Umbilical cord (tissue), 2 donors: ENCODE measurements at places on chromosomes 5 and 9.

DNA sequence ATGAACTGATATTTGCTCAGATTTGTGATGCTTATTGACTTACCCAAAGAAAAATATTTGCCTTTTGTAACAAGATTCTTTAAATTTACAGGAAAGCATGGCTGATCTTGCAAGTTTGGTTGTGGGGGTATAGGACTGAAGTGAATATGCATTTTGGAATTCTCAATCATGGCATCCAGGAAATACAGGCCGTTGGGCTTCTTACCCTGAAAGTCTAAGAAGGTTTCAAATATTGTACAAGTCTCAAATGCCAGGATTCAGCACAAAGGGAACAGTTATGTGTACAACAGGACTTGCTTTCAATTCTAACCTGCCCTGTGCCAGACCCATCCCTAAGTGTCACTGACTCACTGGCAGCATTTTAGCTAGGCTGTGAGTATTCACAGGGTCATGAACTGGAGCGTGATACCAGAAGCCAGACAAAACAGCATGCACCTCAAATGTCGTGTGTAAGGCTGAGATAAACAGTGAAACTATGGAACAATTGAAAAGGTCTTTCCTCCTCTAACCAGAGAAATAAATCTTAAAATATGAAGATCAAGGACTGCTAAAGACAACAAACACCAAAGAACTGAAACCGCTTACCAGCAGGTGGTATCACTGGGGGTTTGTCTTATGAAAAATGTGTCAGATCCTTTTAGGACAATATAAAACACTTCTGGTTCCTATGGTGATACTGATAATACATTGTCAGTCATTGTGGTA, 168.6 kb upstream of the RGMB start:
- DNase-seq = no peak

DNA sequence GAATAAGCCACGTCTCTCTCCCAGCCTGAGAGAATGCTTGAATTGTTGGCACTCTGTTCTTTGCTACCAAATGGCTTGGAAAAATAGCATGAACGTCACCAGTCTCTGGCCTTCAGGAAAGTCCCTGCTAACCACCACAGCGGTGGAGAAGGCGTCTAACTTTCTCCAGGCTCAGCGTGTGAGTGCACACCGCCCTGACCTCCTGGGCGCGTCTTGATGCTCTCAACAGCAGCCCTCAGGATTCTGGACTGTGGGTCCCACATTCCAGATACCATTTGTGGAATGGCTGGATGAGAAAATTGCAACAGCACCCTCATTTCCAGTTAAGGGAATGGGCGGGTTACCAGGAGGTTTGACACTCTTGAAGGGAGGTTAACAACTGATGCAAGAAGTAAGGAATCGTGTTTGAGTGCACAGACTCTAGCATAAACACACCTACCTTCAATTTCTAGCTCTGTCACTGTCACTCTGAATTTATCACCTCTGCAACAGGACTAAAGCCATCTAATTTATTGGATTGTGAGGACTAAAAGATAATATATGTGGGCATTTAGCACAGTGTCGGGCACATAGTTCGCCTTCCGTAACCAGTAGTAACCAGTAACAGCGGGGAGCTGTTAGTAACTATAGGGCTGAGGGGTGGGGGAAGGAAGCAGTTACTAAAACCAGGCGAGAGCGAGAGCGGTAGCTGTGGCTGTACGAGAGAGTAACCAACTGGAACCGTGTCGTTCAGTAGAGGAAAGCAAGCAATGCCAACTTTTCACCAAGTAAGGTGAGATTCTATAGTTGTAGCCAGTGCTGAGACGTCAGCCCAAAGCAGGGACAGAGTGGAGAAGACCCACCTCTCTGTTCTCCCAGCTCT, 807 bp upstream of the PLGRKT start:
- DNase-seq = no peak

DNA sequence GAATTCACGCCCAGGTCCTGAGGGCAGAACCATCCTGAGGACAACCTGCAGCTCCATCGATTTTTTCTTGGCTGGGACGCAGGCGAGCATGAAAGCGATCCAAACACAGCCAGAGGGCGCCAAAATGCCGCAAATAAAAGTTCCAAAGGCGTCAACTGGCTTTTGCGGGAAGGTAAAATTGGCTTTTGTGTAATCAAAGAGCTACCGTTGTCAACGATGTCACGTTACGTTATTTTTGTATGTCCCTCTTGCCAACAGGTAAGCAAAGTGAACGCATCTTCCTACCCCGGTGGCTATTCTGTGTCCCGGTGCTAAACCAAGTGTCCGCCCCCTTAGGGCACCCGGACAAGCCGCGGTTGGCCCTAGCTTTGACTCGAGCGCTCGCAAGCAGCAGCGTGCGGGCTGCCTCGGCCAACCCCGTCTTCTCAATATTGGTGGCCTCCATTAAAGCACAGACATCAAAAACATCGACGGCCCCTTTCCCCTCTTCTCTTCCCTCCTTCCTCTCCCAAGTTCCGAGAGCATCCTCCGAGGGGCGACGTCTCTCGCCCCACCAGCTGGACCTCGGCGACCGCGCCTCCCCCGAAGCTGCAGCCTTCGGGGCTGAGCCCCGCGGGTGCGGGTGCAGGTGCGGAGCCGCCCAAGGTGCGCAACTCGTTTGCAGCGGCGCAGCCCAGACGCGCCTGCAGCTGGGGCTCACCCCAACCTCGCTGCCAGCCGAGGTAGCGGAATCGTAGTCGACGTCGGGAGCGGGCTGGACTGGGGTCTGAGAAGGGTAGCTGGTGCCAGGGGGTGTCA, 1.1 kb upstream of the BASP1 start:
- DNase-seq = peak; percentile 90

DNA sequence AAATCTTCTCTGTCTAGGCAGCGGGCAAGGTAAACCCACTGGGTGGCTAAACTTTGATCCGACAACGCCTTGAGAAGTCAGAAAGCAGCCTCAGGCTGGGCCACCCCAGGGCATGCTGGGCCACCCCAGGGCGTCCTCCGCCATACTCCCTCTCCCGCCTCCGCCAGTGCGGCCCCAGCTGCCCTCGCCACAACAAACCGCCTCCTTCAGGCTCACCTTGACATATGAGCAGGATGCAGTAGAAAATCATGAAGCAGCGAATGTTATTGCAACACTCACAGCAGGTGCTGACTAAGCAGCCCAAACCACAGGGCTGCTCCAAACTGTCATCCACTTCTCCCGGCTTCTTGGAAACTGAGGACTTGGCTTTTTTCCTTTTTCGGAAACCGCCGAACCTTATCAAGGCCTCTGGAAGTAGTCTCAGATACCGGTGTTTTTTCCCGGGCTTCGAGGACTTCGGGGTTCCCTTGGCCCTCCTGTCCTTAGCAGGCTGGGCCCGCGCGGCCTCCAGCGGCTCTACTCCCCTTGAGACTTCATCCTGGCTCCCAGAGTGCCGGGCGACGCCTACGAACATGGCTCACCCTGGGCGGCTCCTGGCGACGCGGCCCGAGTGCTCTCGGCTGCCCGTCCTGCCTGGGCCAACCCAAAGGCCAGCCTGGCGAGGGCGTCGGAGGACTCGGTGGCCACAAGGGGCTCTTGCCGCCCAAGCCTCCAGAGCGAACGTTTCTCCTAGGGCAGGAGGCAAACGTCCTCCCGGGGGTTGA, at the start of gene SLCO6A1:
SLCO6A1 (minus strand) TSS at position 731 of the 764 bp plus-strand sequence; CDS start at position 574, 157 bp downstream.
- no peak for DNase-seq

DNA sequence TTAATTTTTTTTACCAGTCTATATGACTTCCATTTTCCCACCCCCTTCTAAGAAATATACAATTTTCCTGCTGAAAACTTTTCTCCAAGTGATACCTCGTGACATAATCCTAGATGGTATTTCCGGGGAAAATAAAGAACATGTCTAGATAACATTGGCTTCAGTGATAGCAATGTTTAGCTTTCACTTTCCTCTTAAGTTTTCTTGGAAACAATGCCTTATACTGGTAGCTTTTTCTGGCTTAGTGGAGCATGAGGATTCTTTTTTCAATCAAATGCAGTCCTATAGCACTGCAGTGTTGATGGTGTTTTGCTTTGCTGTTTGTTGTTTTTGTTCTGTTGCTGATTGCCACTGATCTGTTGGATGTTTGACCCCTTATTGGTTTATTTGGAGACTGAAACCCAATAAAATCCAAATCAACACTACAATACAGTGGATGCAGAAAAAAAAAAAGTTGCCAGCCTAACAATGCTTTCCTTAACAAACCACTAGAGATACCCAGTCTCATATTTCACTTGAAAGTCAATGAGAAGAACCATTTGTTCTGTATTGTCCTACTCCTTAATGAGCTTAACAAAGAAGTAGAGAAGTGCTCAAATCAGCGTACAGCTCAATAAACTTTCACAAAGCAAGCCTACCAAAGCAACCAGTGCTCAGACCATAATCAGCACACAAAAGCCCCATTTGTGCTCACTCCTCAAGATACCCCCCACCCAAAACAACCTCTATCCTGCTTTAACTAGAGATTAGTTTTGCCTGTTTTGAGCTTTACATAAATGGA, 74.2 kb upstream of the GRAMD2B start:
- no peak for DNase-seq

- no peak for DNase-seq
These were observed 150.4 kb upstream of the PCSK5 start for GRCh38 chr9:75739884-75740611.

GRCh38 chr9:73573235-73573634, 421.6 kb downstream of the ANXA1 start:
- no peak for DNase-seq

DNA sequence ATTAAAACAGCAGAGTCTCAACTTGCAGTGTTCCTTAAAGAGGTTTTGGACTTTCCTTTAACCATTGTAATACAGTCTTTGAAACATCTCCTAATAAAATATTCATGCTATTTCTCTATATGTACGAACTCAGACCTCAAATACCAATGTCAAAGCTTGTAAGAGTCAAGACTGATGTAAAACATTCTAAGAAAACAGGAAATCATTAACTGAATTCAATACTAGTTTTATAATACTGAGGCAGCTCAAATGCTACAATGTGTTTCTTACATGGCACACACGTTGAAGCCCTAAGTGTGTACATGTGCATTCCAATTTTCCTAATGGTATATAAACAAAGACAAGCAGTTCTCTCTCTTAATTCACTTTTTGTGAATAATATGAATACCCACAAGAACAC, 11.6 kb downstream of the PSIP1 start:
- no peak for DNase-seq
